CD8-positive, alpha-beta memory T cell (primary cell): ENCODE measurements at places on chromosomes 4 and X. TPM values are rescaled to one million over a fixed set of nuclear protein-coding genes. Genes with fewer than 3 reads are reported as not detected.
A peak's percentile ranks its signal among the peaks of the same experiment; 100 is the strongest.

GRCh38 chr4:76765473-76766183, 132.3 kb downstream of the SOWAHB start:
- DNase-seq: no peak

DNA sequence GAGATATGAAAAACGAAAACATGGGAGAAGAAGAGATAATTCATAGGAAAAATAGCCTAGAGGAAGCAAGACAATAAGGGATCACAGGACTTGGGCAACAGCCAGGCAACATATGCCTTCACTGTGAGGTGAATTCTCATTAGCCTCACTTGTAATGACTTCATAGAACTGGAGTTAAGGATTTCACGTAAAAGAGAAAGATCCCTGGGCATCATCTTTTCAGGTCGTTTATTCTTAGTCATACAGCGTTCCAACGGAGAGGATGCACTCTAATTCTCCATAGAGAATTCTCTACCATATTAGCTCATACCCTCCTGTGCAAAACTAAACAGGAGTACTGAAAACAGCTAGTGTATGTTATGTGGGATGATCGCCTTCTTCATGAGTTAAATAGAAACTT, 1.4 kb downstream of the PRKG2 start:
- no peak for DNase-seq

STK26 gene
- 52.0 TPM for total RNA-seq

- DNase-seq: no peak
These were observed 213.4 kb downstream of the TMA16 start for GRCh38 chr4:163707873-163708272.

AMER1 gene
- total RNA-seq: 3.8 TPM

CDKL5 gene
- total RNA-seq: 2.6 TPM

DNA sequence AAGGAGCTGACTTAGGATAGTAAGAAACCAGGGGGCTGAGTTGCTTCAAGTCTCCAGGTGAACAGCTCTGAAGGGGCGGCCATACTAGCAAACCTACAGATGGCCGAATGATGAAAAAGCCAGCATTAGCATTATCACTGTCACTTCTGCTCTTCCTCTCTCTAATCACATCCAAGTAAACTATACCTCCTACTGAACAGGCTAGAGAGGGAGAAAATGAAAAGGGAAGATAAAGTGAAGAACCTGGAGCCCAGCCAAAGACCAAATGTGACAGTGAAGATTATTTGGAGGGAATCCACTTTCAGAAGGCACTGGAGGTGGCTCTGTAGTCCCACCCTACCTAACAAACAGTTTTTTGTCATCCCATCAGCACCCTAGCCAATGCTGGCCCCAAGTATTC, 50.4 kb upstream of the PRPS1 start:
- no peak for DNase-seq

GC gene
- not detected for total RNA-seq

CHM gene
- total RNA-seq: 13.2 TPM

DNA sequence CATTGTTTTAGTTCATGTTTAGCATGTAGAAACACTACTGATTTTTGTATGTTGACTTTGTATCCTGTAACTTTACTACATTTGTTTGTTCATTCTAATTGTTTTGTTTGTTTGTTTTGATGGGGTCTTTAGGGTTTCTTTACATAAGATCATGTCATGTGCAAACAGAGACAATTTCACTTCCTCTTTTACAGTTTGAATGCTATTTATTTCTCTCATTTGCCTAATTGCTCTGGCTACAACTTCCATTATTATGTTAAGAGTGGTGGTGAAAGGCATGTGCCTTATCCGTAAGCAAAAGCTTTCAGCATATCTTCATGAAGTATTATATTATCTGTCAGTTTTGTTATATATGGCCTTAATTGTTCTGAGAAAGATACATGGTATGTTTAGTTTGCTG, 571.1 kb downstream of the PCDH7 start:
- no peak for DNase-seq

DNA sequence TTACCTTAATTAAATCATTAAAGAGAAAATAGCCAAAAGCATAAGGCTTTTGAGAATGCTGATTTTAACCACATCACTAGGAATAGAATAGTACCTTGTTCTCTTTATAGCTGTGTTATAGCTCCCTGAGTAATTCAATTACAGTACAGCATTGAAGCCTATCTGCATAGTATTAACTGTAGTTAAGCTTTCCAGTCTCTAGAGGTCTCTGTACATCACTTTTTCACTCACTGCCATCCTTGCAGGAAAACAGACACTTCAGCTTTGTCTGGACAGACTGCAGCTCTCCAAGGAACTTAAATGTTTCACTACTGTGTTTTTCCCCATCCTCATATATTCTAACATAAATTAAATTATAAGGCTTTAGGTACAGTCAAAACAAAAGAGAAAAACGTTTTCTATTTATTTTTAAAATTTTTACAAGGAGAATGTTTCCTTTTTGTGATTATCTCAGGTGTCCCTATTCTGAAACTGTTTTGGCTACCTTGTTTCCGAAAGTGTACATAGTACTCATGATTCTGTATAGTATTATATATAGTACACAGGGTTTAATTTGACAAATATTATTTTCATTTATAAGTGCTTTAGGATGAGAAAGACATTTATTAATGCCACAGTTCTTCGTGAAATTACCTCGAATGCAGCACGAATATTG, 407.9 kb downstream of the PCDH18 start:
- no peak for DNase-seq

DNA sequence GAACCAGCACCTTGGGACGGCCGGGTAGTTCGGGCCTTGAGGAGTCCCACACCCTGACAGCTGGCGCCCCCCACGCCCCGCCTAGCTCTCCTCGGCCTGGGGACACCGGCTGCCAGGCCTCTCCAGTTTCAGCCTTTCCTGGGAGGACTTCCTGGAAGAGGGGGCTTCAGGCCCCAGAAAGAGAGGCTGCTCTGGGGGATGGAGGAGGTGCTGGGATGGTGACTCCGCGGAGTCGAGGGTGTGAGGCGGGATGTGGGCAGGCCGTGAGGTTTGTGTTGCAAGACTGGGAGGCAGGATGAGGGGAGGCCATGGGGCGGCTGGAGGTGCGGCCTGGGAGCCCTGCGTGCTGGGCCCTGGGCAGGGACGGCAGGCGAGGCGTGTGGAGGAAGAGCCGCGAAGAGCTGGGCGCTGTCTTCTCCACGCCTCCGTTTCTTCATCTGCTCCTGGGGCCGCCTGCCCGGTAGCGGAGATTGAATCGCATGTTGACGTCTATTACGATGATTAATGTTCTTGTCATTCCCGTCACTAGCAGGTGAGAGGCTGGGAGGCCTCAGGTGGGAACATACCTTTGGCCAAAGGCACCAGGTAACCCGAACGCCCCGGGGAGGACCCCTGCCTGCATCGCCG, 918 bp upstream of the FGFRL1 start:
- DNase-seq: peak; percentile 66

ACOX3 gene
- 24.9 TPM for total RNA-seq

GRCh38 chrX:41538707-41539106, 91.6 kb downstream of the NYX start:
- no peak for DNase-seq

DNA sequence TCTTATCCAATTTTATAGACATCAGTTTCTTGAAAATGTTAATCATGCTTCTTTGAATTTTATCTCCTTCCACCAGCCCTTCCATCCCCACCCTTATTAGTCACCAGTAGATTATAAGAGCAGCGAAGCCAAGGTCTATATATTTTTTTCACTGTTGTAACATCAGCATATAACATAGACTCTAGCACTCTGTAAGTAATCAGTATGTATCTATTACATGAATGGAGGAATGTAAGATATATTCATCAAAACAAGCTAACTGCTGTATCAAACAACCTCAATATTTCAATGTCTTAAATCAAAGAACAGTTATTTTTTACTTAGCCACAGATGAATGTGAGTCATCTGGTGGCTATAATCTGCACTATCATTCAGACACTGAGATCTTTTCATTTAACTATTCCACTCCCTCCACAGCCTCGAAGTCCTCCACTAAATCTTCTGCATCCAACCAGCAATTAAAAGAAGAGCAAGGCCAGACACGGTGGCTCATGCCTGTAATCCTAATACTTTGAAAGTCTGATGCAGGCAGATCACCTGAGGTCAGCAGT, 178.9 kb downstream of the CENPC start:
- no peak for DNase-seq

- no peak for DNase-seq
These were observed 320.8 kb upstream of the RASGEF1B start for GRCh38 chr4:81792521-81792920.

PPARGC1A gene
- total RNA-seq: not detected

DNA sequence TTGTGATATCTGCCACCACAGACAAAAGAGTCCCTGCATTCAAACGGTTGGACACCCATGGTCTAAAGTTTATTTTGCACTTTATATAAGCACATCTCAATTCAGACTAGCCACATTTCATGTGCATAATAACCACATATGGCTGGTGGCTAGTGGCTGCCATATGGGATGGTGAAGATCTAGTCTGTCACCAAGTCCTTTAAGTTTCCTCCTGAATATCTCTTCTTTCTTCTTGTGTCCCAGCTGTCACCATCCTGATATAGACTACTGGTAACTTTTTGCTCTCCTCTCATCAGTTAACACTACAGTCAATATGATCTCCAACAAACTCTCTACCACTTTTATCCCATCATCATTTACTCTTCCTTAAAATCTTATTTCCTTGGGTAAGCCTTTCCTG, 9.3 kb downstream of the HSPA4L start:
- no peak for DNase-seq

ZNF41 gene
- total RNA-seq: 11.9 TPM

KIF4A gene
- 17.7 TPM for total RNA-seq

GRCh38 chr4:103105558-103106356, 6.1 kb upstream of the BDH2 start:
- no peak for DNase-seq

SPRY1 gene
- 40.8 TPM for total RNA-seq

GRCh38 chrX:125175991-125176584, 143.6 kb upstream of the TEX13C start:
- no peak for DNase-seq

DNA sequence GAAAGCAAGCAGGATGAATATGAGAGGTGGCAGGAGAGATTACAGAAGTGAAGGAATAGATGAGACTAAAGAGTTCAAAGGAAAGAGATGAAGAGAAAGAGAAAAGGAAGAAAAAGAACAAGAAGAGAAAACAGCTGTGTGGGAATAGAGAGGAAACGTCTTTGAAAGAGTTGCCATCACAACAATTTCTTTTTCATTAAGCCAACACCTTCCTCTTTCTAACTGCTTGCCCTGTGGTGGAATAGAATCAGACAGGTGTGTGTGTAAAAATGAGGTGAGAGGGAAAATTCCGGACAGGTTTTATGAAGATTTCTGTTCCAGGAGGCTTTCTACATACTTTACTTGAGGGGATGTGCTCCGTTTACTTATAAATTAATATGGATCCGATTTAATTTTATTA, 28.8 kb downstream of the DTHD1 start:
- DNase-seq: no peak

- no peak for DNase-seq
These were observed 25.5 kb upstream of the USO1 start for GRCh38 chr4:75698963-75699228.

DNA sequence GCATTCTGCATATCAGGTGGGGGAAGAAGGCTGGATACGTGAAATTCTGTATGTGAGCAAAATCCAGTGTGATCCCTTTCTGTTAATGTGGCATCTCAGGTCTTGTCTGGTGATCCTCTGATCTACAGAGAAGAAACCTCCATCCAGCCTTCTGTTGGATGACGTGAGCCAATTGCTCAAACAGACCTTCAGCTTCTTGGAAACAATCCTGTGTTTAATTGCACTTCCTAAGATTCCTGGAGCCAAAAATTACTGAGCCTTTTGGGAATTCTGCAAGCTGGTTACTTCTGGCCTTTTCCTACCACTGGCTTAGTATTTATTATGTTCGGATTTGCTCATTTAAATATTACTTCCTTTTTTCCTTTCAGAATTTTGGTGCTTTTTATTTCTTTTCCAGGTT, 51.2 kb downstream of the TRIML1 start:
- DNase-seq: no peak

OTC gene
- total RNA-seq: not detected

DNA sequence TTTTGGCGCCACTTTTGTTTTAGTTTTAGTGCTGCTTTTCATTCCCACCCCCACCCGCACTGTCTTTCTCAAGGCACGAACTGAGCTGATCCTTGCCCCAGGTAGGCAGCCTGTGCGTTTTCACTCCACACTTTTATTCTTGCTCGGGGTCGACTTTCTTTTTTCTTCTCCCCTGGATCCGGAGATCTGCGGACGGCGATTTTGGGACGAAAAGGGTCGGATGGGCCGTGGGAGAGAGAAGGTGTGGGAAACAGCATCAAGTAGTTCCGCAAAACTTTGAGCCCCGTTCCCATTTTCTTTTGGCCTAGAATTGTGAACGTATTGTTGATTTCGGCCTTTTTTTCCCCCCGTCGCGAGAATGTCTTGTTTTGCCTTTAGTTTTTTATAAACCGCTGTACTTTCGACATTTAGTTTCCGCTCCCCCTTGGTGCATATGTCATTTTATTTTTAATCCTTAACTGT, 531 bp downstream of the STAG2 start:
- DNase-seq: no peak

- no peak for DNase-seq
These were observed 24.3 kb downstream of the SMIM20 start for GRCh38 chr4:25938366-25938765.

GRCh38 chr4:68375667-68376559, 26.0 kb upstream of the YTHDC1 start:
- DNase-seq: peak; percentile 58

DNA sequence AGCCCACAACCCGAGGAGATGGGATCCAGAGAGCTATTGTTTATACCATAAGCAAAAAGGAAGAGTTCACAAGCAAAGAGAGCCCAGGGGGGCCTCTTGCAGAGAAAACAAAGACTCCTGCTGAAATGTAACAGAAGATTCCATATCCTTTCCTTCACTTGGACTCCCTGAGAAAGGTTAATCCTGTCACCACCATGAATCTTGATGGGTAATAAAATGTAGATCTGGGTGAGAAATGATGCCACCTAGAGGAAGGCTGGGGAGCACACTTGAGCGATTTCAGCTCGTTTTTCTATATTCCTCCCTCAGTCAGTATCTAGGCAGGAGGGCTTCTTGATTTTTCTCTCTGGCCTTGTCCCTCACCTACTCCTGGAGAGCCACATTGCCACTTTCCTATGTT, 10.2 kb upstream of the KCNE5 start:
- DNase-seq: no peak

DNA sequence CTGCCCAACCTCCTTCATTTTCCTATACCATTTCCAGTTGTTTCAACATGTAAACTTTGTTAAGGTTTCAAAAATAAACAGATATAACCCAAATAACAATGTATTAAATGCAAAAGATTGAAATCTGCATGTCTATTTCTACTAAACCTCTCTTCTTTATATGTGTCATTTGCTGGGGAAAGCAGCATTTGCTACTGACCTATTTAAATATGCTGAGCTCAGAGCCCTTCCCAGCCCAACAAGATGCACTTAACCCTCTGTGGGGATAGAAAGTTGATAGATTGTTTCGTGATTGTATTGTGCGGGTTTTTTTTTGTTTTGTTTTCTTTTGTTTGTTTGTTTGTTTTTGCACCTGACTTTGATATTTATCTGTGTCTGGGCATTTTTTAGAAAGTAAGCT, 139.5 kb downstream of the UCHL1 start:
- DNase-seq: no peak
